LHCN-M2 (cell line): ENCODE measurements at places on chromosomes 12 and 14. TPM values are rescaled to one million over a fixed set of nuclear protein-coding genes. Genes with fewer than 3 reads are reported as not detected.

Gene TMPRSS12
- total RNA-seq: not detected in 2 replicates

Gene ADAMTS20
- total RNA-seq: 0.17 and 0.32 TPM in 2 replicates

Gene GLTP
- 51.7 and 74.8 TPM in 2 replicates for total RNA-seq

Gene VRTN
- total RNA-seq: not detected in 2 replicates

Gene SDR9C7
- not detected in 2 replicates for total RNA-seq

Gene KRT2
- total RNA-seq: not detected in 2 replicates

Gene TAS2R42
- not detected in 2 replicates for total RNA-seq

Gene ACVRL1
- 1.5 and 2.6 TPM in 2 replicates for total RNA-seq

GRCh38 chr12:130879212-130879686 is 7.4 kb downstream of the RAN start:
- DNase-seq: no peak

- DNase-seq: no peak
Measured at GRCh38 chr12:27772328-27773049, 7.5 kb upstream of the KLHL42 start.

GRCh38 chr12:94566345-94566744 is 84.0 kb downstream of the TMCC3 start:
- no peak for DNase-seq

DNA sequence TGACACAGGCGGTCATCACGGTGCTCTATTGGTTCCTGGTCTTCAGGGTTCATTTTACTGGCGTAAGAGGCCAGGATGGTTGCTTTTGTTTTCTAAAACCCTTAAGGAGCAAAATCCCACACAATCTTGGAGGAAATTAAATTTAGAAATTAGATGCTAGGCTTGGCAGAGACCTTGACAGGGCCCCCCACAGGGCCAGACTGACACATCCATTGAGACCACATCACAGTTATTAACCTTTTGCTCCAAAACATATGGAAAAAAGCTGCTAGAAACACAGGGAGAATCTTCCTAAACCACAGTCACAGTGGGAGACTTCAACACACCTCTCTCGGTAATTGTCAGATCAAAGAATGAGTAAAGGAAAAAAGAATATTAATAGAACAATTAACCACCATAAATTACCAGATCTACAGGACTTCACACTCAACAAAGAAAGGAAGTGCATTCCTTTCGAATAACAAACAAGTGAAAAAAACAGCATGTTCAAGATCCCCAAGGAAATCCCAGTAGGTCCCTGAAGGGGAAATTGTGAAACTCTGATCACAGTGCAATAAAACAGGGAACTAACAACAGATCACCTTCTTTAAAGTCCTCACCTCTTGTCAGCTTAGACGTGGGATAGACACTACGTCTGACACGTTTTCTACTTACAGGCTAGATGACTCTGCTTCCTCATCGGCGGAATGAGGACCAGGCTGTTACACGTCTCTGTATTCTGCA is 40.2 kb upstream of the TMEM179 start:
- no peak for DNase-seq

GRCh38 chr12:43436597-43436996 is 115.4 kb downstream of the ADAMTS20 start:
- no peak for DNase-seq

DNA sequence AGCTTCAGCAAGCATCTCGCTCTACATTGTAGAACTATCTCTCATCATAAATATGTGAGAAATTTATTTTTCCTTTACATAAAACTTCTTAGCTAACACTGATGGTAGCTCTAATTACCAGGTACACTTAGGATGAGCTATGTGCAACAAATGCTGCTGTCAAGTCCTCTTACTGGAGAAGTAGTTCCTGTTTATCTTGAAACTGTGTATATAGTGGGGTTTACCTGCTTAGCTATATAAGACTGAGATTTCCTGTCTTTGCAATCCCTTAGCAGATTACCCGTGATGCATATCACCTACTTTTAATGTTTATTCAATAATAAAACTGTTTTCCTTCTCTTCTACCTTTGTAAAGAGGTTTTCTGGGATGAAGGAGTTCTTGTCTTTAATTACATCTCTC is 98.0 kb upstream of the USP15 start:
- DNase-seq: no peak

DNA sequence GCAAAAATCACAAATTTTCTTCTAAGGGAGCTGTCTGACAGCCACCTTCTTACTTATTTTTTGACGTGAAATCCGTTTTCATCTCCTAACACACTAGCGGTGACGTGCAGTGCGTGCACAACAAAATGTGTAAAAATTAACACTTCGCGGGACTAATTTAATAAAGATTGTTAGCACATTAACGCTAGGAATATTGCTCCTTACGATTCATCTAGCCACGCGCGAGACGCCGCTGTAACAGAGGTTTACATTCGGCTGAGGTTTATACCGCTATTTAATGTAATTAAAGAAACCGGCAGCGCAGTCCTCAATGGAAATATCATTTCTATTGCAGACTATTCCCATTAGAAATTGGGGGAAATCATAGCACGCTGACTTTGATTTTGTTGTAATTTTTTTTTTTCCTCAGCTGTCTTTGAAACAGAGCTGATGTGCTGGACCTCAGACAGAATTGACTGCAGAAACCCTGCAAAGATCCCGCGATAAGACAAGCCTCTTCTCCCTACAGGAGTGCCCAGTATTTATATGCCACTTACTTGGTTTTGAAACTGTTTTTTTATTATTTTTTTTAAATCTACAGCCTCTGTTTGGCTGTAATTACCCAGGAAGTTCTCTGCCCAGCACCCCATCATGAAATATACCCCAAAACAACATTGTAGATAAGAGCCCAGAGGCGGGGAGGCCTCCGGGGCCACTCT is 31.2 kb downstream of the BCL11B start:
- DNase-seq: no peak

DNA sequence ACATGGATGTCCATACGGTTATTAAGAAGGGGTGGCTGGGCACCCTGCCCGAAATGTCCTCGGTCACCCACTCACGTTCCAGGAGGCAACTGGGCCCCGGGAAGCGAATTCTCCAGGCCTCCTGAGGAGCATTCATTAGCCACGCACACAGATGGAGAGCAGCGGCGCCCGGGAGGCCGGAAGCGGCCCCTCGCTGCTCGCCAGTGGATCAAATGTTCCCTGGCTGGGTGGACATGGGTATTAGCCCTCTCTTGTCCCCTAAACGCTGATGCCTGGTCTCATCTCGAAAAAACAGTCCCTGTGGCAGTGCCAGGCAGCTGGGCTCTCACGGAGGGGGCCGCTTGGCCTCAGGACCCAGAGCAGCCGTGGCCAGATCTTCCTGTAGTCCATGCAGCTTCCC is 59.0 kb upstream of the DLK1 start:
- no peak for DNase-seq

DNA sequence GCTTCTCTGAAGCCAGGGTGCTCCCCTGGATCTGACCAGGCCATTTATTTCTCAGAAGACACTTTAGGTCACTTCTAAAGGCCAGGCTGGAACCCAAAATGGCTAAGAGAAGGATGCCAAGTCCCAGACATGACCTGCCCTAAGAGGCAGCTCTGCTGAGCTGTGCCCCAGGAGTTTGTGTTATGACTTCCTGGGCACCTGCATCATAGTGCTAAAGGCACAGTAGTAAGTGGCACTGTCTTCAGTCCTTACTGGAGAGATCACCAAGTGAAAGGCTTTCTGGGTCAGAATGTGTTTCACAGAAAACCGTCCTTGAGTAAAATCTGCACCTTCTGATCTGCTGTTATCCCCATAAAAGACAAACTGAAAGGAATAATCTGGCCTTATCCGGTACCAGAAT is 120.2 kb downstream of the DAD1 start:
- no peak for DNase-seq

- DNase-seq: no peak
Measured at GRCh38 chr12:33041562-33041961, 145.0 kb upstream of the PKP2 start.

DNA sequence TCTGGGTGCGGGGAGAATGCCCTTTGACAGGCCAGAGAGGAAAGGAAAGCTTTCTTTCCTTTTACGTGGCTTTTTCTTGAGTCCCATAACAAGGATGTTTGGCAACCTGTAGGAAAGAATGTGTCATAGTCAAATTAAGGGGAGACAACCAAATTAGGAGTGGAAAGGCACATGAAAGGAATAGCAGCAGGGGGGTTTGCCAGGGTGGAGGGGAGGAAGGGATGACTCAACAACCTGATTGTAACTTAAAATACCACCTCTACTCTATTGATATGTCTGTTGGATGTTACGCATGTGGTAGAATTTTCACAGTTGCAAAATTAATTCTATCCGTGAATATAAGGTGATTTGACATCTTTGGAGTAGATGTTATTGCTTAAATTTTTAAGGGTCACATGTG is 28.5 kb upstream of the MYBPC1 start:
- DNase-seq: peak; percentile 5

- no peak for DNase-seq
Measured at GRCh38 chr12:103288016-103288415, 207.8 kb downstream of the C12orf42 start.

GRCh38 chr12:2049604-2050540 is 2.9 kb upstream of the CACNA1C start:
- peak; percentile 8 for DNase-seq

DNA sequence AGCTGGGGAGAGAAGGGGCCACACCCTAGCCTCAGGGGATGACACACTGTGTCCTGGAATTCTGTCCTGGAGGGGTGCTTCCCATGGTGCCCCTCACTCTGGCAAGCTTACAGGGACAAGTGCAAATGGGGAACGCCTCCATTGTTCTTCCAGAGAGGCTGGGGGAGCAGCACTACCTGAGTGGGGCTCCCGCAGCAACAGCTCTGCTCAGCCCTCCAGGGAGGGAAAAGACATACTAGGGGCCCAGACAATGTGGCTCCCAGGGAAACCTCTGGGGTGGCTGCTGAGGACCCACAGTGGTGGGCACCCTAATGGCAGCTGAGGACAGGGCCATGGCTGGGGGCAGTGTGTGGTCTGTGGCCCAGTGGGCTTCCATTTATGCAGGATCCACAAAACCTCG is 69.4 kb downstream of the PLEKHG3 start:
- no peak for DNase-seq

- no peak for DNase-seq
Measured at GRCh38 chr12:12807970-12808702, 5.0 kb upstream of the DDX47 start.

DNA sequence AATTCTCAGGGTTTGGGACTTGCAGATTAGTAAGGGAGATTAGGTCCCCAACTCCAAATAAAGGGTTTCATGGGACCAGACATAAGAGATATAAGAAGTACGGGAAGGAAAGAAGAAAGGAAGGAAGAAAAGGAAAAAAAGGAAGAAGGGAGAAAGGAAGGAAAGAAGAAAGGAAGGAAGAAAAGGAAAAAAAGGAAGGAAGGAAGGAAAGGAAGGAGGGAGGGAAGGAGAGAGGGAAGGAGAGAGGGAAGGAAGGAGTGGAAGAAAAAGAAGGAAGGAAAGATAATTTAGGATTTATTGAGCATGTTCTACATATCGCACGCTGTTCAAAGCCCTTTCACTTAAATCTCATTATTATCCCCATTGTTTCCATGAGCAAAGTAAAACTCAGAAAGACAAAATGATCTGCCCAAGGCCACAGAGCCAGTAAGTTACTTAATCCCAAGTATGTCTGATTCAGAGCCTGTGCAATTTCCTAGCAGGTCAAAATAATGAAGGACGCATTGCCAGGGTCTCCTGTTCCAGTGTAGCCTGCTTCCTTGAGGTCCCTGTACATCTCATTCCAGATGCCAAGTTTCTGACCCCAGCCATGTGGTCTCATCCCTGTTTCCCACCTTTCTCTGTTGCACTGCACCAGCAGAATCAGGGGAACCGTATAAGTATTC is 3.9 kb upstream of the HDAC7 start:
- no peak for DNase-seq

DNA sequence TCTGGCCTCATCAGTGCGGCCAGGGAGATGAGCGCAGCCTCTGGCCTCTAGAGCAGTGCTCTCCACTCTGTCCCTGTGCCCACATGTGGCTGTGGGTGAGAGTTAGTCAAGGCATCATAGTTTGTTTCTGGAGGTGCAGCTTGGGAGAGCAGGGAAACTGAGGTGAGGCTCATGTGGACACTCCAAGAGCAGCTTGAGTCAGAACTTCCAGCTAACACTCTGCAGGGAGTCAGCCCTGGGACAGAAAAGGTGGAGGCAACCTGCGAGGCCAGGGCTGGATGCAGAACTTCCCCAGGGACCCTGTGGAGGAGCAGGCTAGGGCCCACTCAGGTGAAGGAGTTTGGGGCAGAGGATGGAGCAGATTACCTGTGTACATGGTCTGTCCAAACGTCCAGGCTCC is 10.8 kb downstream of the ISCA2 start:
- no peak for DNase-seq
